ENCODE measurements at places on chromosomes 3 and 15.

DNA sequence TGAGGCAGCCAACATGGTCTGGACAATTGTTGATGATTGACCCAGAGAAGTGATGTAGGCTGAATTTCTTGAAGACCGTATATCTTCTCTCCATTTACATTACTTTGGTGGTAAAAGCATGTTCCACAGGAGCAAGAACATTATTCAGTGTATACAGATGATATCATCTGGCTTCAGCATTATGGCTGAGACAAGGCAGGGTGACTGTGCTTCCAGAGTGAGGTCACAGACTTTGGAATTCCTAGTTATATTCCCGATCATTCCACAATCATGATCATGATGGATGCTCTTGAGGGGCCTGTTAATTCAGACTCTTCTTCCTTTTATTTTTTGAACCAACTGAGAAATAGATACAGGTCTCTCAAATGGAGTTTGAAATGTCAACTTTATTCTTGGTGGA is 19.0 kb downstream of the PLS1 start:
- no peak for DNase-seq

DNA sequence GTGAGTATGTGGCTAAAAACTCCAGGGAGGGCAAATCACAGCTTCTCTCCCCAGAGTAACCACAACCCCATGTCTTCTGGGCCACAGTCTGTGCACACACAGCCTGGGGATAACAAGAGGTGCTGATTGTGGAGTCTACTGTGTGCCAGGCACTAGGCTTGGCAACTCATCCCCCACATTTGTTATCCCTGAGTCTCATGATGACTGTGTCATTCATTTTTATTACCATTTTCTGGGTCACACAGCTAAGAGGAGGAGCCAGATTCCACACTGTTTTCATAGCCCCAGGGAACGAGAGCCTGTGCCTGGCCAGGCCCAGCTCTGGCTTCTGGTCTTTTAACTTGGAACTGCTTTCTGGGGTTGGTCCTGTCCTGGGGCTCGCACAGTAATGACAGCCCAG is 34.5 kb downstream of the ESYT3 start:
- no peak for DNase-seq

DNA sequence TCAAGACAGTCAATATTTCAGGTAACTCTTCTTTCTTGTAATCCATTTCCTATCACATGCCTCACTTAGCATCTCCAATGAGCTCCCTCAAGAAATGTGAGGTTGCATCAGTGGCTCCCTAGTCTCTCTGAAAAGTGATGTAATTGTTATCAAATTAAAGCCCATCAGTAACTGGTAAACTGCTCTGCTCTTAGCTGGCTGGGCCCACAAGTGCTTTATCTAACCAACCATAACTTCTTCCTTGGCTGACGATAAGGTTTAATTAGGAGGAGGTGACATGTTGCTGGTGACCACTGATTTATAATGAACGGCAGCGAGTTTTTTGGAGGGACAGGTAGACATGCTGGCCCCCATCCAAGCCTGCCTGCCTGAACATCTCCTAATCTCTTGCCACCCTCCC is 79.6 kb downstream of the RTP4 start:
- DNase-seq, result no peak

DNA sequence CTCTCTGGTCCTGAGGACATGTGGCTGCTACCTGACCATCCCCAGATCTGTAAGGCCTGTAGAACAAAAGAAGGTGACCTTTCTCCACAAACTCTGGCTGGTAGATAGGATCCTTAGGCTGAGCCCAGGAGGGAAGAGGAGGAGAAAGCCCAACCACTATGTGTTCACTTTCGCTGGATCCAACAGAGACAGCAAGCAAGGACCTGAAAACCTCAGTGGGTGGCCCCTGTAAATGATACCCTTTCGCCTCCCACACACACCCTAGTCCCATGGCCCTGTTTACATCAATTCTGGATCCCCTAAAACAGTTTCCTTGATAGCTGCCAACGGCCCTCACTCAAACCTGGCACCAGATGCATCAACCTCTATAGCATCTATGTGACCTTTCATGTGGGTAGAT is 22.4 kb downstream of the CCDC12 start:
- no peak for DNase-seq

DNA sequence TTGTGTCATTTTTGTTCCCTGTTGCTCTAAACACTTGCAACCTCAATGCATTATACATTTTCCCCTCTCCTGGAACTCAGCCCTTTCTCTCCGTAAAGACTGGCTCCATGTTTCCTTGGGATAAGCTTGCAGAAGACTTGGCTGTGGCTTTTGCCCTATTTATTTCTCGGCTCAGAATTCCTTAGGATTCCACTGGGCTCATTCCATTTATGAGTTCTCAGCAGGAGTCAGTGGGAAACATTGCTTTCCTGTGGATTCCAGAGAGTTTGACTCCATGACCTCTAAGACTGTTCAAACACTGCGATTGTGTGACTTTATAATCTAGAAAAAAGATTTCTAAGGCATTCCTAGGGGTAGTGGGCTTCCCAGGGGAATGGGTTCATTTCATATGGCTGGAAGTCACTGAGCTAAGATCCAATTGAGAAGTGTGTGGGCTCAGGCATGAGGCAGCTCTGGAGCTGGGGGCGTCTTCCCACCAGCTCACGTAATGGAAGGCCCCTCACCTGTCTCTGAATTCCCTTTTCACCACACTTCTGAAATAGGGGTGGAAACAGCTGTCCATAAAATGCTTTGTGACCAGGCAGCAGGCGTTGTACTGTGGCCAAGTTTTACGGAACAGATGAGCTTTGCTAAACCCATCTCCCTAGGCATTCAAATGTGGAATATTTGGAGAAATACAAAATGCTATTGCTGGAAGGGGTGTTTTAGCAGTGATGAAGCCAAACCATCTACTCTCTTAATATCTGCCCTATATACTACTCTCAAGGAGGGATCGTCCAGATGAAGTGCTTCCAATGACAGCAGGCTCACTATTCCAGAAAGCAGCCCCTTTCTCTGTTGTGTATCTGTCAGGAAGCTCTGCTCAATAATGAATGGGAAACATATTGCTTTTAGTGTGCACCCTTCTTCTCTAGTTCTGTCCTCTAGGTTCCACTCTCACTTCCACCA is 91.8 kb upstream of the BCL6 start:
- no peak for DNase-seq

GRCh38 chr3:41164777-41165176 is 34.5 kb upstream of the CTNNB1 start:
- DNase-seq, result no peak

DNA sequence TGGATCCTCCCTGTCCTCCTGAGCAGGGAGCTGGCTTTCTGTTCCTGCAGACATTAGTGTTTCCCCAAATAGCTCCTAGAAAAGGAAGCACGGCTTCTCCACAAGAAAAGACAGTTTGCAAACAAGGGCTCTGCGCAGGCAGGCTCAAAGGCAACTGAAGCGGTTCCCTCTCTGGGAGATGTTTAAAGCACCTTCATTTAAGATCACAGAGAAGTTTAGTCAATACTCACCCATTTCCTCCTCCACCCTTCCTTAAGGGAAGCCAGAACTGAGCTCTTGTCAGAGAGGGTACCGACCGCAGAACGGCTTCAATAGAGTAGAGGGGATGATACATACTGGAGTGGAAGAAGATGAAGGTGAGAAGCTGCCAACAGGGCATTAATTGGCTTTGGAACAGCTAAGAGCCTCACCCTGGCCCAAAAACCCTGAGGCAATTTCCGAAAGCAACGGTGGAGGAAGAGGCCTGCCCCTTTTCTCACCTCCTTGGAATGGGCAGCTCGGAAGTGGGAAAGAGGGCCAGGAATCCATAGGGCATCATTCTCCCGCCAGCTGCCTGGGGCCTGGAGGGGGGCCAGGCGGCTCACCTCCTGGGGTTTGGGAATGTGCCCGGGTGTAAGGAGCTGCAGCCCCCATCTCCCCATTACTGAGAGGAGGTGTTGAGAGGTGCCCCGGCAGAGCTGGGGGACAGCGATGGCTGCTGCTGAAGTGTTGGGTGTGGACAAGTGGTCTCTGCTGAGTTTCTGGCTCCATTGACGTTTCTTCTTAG is 4.8 kb upstream of the EPHB3 start:
- no peak for DNase-seq

- DNase-seq, result no peak
Observed at GRCh38 chr3:177754508-177754921, 557.2 kb upstream of the TBL1XR1 start.

DNA sequence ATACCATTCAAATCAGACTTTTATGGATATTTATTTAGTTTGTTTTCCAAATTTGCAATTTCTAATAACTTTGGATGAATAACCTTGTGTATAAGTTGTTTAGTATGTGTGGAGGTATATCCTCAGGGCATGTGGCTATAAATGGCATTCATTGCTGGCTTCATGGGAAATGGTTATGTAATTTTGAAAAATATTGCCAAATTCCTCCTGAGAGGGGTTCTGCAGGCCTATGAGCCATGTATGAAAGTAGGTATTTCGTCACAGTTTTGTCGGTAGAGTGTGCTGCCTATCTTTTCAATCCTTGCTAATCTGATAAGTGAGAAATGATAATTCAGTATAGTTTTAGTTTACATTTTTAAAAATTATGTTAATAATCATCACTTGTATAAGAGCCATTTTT is 256.4 kb upstream of the ZNF385D start:
- no peak for DNase-seq

DNA sequence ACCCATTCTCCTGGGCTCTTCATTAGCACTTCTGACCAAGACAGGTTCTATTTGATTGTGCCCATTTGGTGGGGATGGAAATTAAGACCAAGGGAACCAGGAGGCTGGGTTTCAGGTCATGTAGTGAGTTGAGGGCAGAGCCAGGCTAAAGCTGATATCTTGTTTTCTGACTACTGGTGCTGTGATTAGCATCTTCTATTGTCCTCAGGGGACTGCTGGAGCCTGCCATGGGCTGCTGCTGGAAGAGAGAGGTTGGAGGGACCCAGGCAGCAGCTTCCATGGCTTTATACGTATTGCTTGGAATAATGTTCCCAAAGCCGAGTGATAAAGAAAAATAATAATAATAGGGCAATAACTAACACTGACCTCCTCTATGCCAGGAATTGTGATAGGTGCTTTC is 211.4 kb upstream of the ROPN1 start:
- no peak for DNase-seq

DNA sequence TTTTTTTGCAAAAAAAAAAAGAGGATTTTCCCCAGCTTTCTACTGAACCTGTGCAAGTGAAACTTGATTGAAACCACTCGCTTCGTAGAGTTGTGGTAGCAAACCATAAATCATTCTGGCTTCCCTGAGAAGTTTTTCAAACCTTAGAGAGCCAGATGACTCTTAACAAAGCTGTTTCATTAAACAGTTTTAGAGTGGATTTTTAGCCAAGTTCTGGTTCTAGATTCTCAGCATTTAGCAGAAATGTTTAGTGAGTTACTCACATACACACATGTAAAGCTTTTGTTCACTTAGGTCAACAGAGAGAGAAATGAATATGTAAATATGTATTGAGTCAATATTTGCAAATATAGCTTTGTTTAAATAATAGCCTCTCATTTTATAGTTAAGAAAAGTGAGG is 18.1 kb upstream of the CCR9 start:
- no peak for DNase-seq

DNA sequence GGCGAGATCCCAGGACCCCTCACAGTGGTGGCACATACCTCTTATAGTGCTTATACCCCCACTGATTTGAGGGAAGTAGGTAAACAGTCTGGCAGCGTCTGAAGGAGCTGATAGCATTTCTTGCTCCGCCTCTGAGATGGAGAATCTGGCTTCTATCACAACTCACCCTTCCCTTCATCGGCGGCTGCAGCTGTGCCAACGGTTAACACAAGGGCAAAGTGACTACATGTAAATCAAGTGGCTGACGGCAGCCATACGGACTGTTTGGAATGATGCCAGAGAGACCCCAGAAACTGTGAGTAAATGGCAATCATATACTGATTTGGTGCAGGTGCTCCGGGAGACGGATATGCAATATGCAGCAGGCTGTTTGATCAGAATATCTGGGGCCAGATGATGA is 66.8 kb upstream of the UNC13C start:
- DNase-seq, result no peak
